ENCODE measurements at places on chromosomes 13 and 19.

DNA sequence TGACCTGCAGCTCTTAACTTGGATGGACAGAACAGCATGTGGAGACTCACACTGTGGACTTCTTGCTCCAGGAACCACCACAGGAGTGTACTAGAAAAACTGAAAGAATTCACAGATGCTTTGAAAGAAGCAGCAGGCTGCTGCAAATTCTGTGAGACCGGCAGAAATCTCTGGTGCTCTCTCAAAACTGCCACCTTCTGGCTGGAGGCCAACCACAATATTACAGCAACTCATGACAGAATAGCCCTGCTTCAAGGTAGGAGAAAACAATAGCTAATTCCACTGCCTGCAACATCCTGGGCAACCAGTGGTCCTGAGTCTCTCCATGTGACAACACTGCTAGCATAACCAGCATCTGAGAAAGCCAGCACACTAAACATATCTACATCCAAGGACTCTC lies 26.9 kb downstream of the CDK8 start:
- DNase-seq: no peak

DNA sequence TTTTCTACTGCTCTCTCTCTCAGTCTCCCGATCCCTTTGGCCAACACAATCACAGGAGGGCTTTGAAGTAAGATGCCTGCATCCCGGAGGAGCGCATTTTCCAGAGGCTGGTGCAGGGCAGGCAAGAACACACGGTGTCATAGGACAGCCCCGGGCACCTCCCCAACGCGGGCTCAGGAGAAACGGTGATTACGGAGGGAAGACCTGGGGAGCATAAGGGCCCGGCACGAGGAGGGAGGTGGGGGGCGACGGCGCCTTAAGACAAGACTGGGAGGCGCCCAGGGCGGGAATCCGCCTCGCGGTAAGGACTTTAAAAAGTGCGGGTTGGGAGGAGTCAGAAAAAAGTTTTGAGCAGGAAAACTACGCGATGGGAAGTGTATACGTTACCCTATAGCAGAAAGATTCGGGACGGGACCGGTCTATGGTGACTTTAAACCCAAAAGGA lies 18.7 kb upstream of the ZNF888 start:
- DNase-seq: peak; percentile 46

- no peak for DNase-seq
These were observed 21.7 kb upstream of the TFDP1 start for GRCh38 chr13:113562844-113563243.

- no peak for DNase-seq
These were observed 260.4 kb downstream of the MAB21L1 start for GRCh38 chr13:35216131-35216530.

GRCh38 chr13:104571161-104571892 lies 1505.1 kb upstream of the SLC10A2 start:
- DNase-seq: peak; percentile 91

DNA sequence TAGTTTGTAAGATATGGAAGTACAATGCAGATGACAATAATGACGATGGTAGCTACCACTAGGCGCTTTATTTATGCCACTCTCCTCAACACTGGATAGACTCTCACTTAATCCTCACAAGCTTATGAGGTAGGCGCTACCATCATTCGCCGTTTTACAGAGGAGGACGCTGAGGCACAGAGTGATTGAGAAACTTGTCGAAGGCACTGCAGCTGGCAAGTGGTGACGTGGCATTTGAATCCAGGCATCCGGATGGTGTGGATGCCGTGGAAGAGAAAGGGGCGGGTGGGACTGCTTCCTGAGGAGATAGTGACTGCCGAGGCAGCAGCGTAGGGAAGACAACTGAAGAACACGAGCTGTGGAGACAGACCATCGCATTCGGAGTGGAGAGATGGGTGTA lies 1.3 kb upstream of the RPS9 start:
- no peak for DNase-seq

GRCh38 chr13:107736731-107737130 lies 478.6 kb downstream of the LIG4 start:
- DNase-seq: no peak

- DNase-seq: no peak
These were observed 2125.7 kb upstream of the PCDH20 start for GRCh38 chr13:63541336-63541735.

GRCh38 chr13:30792285-30793000 lies 57.1 kb downstream of the ALOX5AP start:
- DNase-seq: peak; percentile 42

DNA sequence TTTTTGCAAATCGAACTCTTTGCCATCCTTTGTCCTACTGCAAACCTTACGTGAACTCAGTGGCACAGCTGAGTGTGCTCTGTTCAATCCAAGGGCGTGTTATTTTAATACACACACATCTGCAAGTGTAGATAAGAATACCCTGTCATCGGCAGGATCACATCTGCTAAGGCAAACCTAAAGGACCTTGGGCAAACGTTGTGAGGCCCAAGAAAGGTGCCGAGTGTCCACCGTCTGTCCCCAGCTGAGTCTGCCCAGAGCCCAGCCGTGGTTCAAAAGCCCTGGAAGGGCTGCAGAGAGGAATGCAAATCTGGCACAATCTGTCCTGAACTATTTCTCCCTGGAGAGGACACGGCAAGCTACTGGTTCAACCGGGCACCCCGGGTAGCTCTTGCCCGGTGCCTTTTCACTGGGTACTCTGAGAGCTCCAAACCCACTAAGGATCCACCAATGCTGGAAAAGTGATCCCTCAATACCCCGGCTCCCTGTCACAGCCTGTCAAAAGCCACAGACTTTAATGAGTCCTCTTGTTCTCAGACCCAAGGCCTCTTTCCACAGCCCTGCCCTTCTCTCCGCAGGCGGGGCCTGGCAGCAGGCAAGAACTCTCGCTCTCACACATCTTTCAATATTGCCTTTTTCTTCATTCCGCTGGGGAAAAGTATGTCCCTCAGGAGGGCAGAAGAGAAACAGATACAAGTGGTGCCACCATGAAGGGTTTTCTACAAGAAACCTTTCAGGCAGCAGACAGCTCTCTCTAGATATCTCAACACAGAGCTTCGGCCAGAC lies 17.0 kb downstream of the SLC7A1 start:
- no peak for DNase-seq

- DNase-seq: no peak
These were observed 19.9 kb downstream of the KCTD4 start for GRCh38 chr13:45180713-45181601.

GRCh38 chr19:19460761-19461265 lies 54.5 kb downstream of the TSSK6 start:
- DNase-seq: no peak

DNA sequence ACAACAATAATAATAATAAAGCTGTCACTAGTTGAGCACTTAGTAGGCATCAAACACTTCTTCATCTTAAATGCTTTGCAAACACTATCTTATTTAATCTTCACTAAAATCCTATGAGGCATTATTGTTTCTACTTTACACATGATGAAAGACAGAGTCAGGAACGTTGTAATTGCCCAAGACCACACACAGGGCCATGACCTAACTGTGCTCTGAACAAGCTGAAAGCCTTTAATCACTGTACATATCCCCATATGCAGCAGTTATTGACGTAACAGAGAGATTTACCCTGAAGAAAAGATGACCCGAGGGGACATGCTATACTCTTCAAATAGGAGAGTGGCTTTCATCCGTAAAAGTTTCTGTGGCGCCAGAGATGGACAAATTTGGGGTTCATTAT lies 53.0 kb downstream of the SACS start:
- DNase-seq: no peak

DNA sequence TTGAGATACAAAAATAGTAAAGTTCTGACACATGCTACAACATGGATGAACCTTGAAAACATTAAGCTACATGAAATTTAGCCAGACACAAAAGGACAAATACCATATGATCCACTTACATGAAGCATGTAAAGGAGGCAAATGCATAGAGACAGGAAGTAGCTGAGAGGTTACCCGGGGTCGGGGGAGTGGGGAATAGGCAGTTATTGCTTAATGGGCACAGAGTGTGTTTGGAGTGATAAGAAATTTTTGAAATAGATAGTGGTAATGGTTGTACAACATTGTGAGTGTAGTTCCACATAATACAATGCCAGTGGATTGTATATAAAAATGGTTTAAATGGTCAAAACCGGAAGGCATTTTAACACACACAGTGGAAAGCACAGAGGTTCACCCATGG lies 4.3 kb downstream of the N4BP2L1 start:
- DNase-seq: no peak

GRCh38 chr19:40590464-40591265 lies 10.5 kb upstream of the LTBP4 start:
- DNase-seq: no peak

- DNase-seq: no peak
These were observed 5.1 kb upstream of the SPACA6 start for GRCh38 chr19:51687791-51688670.

- no peak for DNase-seq
These were observed 470.6 kb upstream of the TSHZ3 start for GRCh38 chr19:31819837-31820236.

DNA sequence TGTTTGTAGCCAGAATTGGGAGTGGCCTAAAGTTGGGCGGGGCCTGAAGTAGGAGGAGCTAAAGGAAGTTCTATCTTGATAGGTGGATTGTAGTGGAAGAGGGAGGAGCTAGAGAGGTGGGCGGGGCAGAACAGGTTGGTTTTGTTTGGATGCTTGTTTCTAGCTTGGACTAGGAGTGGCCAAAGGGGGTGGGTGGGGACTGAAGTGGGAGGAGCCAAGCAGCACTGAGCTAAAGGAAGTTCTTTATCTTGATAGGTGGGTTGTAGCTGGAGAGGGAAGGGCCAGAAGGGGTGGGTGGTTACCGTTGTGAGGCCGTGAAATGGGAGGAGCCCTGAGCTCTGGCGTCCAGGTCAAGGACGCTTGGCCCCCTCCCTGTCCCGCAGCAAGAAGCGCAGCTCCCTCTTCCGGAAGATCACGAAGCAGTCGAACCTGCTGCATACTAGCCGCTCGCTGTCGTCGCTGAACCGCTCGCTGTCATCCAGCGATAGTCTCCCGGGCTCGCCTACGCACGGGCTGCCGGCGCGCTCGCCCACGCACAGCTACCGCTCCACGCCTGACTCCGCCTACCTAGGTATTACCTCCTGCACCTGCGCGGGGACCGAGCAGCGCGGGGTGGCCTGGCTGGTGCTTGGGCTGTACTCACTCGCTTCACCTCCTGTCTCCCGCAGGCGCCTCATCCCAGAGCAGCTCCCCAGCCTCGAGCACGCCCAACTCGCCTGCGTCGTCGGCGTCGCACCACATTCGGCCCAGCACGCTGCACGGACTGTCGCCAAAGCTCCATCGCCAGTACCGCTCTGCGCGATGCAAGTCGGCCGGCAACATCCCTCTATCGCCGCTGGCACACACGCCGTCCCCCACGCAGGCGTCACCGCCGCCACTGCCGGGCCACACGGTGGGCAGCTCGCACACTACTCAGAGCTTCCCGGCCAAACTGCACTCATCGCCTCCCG lies 8.0 kb downstream of the DNASE2 start:
- DNase-seq: peak; percentile 9

DNA sequence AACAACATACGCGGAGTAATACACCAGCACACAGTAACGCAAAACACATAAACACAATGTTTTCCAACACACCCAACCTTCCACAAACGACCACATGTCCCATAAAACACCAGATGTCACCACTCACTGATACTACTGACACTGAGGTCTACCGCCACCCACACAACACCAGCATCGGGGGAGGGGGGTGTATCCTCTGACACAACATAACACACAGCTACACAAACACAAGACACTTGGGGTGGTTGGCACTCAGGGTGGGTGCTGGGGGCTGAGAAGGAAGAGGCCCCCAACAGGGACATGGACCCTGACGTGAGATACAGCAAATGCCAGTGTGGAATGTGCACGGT lies 1.5 kb upstream of the KCNN4 start:
- no peak for DNase-seq

DNA sequence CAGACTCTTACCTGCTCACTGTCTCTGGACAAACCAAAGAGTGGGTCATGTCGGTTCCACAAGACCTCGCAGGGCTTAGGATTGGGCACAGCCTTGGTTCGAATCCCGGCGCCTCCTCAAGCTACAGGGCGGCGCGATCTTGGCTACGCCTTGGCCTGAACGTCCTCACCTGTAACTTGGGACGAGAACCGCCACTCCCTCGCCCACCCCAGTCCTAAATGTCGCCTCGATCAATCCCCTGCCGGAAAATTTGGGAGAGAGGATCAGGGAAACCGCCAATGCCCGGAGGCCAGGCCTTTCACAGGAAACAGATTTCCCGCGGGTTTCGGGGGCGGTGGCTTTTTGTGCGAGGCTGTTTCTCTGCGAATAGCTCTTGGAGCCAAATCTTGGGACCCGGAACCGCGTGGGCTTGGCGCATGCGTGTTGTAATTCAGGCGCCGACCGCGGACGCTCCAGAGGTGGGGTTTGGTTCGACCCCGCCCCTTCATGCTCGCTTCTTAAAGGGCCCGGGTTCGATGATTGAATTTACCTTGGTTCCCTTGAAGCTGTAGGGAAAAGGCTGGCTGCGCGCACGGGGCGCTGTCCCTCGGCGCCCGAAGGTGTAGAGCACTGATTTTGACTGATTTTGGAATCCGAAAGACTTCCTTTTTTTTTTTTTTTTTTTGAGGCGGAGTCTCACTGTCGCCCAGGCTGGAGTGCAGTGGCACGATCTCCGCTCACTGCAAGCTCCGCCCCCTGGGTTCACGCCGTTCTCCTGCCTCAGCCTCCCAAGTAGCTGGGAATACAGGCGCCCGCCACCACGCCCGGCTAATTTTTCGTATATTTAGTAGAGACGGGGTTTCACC lies at the start of gene NR2C2AP:
NR2C2AP (minus strand) TSS at position 403 of the 845 bp plus-strand sequence; CDS start at position 49, 354 bp downstream.
- peak; percentile 85 for DNase-seq

DNA sequence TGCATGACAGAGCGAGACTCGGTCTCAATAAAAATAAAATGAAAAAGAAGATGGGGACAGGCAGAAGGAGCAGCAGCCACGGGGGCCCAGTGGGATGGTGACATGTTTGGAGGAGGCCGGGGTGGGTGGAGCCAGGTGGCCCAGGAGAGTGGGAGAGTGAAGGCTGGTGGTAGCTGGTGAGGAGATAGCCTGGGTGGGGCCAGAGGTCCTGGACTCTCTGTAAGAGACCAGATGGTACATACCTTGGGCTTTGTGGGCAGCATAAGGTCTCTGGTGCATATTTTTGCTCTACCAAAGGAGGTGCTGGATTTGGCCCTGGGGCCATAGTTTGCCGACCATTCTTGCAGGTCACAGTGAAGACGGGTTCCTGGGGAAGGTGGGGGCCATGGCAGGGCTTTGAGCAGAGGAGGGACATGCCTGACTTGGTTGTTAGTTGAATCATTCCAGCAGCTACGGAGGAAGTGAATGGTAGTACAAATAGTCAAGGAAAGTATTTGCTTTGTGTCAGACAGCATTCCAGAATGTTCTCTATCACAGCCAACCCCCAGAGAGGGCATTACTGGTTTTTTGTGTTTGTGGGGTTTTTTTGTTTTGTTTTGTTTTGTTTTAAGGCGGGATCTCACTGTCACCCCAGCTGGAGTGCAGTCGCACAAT lies 69.1 kb downstream of the ARHGEF18 start:
- no peak for DNase-seq
